HepG2 (cell line): ENCODE measurements at places on chromosomes 5 and 9. TPM values are rescaled to one million over a fixed set of nuclear protein-coding genes. Genes with fewer than 3 reads are reported as not detected.

DNA sequence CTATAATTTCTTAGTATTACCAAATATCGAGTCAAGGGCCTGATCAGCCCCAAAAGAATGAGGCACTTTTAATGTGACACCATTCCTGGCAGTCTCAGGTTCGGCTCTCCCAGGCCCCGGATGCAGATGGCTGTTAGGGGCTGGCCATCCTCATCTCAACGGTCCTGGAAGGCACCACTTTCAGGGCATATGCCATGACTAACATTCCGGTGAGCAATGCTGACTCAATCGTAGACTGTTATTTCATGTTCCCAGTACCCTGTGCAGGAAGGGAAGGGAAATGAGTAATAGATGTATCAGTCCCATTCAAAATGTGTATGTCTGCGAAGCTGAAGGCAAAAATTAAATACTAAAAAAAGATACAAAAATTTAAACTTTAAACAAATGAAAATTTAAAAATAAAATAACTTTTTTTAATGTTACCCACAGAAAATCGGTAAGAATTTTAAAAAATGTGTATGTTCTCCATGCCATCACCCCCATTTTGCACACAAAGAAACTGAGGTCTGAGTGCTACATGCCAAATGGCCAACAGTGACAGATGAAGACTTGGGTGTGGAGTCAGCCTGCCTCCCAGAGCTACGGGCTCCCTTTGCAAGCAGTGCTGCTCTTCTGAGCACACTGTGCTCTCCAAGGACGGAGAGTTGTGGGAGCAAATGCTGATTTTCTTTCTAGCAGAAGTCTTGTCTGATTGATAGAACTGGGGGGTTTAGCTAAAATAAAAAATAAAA, 79.0 kb downstream of the GLDC start:
- no peak for DNase-seq

- peak; percentile 79 for DNase-seq
These were observed 41.8 kb upstream of the KDM4C start for GRCh38 chr9:6715755-6716643.

DNA sequence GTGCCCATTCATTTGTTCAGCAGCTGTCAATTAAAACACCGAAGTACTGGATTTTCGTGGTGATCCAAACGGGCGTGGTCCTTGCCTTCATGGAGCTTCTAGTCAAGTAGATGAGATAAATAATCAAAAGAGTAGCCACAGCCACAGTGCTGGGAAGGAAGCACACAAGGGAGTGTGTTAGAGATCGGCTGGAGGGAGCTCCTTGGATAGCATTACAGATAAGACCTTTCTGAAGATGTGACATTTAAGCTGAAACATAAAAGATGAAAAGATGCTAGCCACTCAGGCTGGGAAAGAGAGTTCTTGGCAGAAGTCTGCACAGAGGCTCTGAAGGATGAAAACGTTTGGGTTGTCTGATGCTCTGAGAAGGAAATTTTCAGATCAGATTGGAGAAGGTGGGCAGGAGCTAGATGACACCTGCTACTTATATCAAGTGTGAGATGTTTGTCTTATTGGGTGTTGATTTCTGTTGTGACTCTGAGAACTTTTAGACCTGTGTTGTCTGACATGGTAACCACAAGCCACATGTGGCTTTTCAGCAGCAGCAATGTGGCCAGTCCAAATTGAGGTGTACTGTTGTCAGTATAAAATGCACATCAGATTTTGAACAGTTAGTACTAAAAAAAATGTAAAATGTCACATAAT, 123.9 kb downstream of the TLE4 start:
- no peak for DNase-seq

- no peak for DNase-seq
These were observed 18.7 kb downstream of the DMRT3 start for GRCh38 chr9:995192-995591.

GRCh38 chr9:26369093-26369492, 523.5 kb downstream of the CAAP1 start:
- no peak for DNase-seq

GRCh38 chr5:111747337-111747736, 9.7 kb downstream of the NREP start:
- no peak for DNase-seq

Gene IL33
- total RNA-seq: not detected in 2 replicates

Gene FAM221B
- total RNA-seq: not detected in 2 replicates

Gene GOLGA1
- total RNA-seq: 15.9 and 21.5 TPM in 2 replicates
